ENCODE measurements at places on chromosomes 13 and 19.

- no peak for DNase-seq
Observed at GRCh38 chr13:77136902-77137420, 110.0 kb upstream of the FBXL3 start.

DNA sequence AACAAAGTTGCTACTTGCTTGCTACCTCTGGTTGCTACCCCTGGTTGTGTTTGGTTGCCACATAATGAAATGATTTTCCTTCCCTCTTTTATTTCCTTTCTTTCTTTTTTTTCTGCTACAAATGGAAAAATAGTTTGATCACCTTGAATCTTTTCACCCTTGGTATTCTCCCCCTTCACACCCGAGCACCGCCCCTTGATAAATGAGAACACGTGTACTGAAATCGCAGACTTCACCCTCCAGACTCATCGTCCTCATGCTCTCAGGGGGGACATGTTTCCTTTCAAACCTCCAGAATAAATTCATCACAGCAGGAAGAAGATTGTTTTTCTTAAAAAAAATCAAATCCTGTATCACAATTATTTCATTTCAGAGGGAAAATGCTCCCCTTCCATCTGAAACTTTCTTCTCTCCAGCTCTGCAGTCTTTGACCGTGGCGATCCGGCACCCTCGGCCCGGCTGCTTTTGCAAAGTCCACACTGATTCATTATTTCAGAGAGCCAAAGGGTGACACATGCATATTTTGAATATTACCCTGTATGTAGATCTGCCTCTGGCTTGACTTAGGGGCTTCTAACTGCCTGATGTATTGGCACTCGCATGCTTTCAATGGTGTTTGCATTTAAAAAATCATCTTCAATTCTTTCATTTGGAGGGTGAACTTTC lies 222.6 kb upstream of the MAB21L1 start:
- DNase-seq: no peak

GRCh38 chr13:30022256-30022655 lies 171.8 kb upstream of the UBL3 start:
- DNase-seq: no peak

DNA sequence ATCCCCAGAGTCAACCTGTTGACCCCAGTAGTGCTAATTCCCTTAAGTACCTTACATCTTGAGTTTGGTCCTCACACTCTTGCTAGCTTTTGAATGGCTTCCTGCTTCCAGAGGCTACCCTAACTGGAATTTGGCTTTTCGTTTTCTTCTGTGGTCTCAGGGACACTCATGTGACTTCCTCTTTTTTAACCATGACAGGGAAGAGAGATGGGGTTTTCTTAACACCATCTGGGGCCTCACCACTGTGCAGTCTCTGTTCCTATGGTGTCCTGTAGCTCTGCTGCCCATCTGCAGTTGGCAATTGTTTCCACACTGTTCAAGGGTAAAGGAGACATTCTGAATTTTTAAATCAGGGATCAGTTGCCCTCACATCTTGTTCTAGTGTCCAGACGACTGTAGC lies 66.7 kb downstream of the SLC10A2 start:
- DNase-seq: no peak

DNA sequence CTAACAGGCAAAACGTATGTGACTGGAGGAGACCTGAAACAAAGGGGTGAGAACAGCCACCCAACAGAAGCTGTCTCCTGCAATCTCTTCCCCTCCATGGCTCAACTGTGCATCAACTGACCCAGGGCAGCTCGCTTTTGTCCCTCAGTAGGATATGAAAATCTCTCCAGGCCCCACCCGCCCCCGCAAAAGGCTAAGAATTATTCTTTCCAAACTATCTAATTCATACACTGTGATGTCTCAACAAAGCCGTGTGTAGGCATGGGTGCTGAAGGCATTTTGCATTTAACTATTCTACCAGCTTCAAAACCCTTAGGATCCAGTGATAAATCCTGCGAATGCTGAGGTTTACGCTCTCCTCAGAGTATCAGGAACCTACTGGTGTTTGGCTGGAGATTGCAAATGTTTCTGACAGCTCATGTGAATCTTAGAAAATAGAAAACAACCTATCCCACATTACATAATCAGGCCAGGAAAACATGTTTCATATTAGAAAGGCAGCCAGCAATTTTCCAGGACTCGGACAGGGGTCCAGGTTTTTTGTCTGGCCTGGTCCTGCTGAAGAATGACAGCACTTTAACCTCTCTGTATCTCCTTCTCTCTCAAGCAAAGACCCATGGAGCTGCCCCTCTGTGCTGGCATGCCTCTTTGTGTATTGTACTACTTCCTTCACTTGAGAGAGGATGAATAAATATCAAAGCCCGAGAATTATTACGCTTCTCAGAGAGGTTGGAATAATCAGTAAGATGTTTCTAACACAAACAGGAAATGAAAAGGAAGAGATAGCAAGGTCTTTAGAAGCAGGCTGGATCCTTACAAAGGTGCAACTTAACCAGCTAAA lies 17.3 kb downstream of the DHRS12 start:
- DNase-seq: no peak

- DNase-seq: peak; percentile 86
Observed at GRCh38 chr19:48646001-48646721, at the start of gene CA11. Gene CA11, minus strand, starts transcription at chr19:48646187. Its CDS starts 555 bp downstream, at chr19:48645632.

GRCh38 chr13:20124303-20124702 lies 36.5 kb downstream of the GJA3 start:
- DNase-seq: no peak

GRCh38 chr13:60765700-60766411 lies 368.8 kb downstream of the TDRD3 start:
- DNase-seq: no peak

- no peak for DNase-seq
Observed at GRCh38 chr13:39401046-39401705, 201.8 kb downstream of the LHFPL6 start.

DNA sequence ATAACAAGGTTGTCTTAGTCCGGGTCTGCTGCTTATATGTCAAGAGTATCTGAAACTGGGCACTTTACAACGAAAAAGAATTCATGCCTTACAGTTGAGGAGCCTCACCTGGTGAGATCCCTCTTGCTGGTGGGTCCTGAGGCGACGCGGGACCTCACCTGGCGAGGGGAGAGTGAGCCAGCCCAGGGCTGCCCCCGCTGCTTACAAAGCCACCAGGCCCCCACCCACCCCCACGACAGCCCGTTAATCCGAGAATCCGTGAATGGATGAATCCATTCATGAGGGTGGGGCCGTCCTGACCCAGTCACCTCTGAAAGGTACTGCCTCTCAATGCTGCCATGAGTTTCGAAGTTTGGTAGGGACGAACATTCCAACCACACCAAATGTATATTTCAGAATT lies 54.0 kb upstream of the F7 start:
- DNase-seq: no peak

DNA sequence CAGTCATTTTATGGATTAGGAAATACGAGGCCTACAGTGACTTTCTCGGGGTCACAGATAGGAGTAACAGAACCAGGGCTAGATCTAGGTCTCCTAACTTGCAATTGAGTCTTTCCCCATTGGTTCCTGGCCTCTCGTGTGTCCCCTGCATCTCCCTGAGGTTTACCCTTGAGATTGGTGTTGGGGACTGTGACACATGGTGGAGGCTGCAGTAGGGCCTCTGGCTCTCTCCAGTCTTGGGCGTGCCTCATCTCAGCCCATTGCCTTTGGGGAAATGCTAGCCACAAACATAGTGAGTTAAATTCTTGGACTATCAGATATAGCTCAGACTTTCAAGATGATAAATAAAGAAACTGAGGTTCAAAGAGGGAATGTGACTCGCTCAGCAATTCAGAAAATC lies 212.1 kb downstream of the KCNRG start:
- DNase-seq: no peak

- DNase-seq: no peak
Observed at GRCh38 chr13:79989217-79989661, 351.7 kb downstream of the SPRY2 start.

- DNase-seq: no peak
Observed at GRCh38 chr19:46031781-46032596, 8.8 kb downstream of the IGFL4 start.

- DNase-seq: no peak
Observed at GRCh38 chr19:1491114-1491848, at the start of gene REEP6. Gene REEP6, plus strand, starts transcription at chr19:1491181. Its CDS starts 89 bp downstream, at chr19:1491270.

GRCh38 chr19:55152017-55152416 lies 3.0 kb upstream of the TNNT1 start:
- no peak for DNase-seq

- no peak for DNase-seq
Observed at GRCh38 chr13:95784900-95785290, 108.0 kb downstream of the DNAJC3 start.

- DNase-seq: no peak
Observed at GRCh38 chr13:66501181-66501580, 729.0 kb downstream of the PCDH9 start.

GRCh38 chr19:14517840-14518505 lies at the start of gene DNAJB1:
Gene DNAJB1, minus strand, starts transcription at chr19:14518397. Its CDS starts 48 bp downstream, at chr19:14518349.
- peak; percentile 98 for DNase-seq

DNA sequence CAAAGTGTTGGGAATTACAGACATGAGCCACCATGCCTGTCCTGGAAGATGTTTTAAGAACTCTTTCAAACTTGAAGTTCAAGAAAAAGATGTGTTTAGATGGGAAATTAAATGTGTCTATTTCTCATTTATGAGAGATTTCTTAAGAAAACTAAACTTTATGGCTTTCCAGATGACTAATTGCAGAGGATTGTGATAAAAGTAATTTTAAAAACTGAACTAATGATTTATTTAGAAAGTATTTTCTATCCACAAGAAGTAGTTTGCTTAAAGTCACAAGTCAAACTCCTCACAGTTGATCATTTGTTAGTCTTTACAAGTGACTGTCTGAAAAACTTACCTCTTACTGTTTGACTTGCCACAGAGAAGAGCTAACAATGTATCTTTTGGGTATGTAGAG lies 89.6 kb upstream of the SPRY2 start:
- DNase-seq: no peak

DNA sequence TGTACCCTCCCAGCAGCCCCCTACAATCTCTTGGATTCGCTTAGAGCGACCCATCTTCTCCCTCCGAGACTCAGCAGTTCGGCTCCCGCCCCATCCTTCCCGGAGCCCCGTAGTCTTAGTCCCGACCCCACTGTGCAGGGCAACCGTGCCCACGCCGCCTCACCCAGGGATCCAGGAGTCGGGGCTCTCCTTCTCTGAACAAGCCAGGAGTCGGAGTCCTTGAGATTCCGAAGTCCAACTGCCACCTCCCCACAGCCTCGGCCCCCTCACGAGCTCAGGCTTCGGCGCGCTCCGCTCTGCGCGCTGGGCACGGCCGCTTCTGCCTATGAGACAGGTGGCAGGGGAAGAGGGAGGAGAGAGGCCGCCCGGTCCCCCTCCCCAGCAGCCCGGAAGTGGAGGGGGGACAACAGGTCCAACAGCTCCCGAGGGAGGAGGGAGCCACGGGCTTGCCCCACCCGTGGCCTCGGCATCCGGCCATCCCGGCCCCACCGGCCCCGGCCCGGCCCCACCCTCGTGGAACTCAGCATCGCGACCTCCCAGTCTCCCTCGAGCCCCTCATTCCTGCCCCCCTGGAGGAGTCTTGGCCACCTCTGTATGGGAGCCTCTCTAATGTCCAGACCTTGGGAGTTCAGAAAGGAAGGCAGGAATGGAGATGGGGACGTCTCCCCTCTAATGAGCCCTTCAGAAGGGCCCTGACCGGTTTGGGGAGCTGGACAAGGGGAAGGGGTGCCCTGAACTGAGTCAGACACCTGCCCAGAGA lies at the start of gene PHLDB3:
PHLDB3 (minus strand) TSS at position 321 of the 760 bp plus-strand sequence. CDS start 628 bp downstream, outside the sequence.
- peak; percentile 36 for DNase-seq

DNA sequence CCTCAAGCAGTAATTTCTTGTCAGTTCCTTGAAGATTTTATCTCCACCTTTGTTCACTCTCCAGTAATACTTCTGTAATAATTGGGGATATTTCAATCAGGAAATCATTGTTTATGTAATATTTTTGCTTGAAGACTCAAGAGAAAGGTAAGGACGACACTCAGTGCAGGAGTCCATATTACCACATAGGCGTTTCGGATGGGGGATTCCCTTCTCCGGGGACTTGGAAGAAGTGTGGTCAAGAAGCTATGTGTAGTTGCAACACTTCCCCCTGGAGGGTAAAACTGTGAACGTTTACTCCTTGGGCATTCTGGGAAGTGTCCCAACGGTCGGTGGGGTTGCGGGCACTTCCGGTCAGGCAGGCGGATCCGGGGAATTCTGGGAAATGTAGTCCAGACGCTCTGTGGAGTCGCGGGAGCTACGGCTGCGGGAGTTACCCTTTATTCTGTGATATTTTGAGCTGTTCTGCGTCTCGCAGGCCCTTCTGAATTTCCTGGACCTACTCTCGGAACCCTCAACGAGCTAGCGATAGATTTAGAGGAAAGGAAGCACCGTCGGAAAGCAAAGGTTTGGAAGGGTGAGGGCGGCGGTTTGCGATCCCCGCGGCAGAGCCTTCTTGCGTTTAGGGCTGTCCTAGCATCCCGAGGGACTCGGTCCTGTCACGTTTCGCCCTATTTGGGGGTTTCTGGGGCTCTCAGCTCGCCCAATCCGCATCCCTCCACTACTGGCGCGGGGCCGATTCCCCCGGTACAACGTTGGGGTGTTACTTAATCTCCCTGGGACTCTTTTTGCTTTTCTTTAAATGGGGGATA lies at the start of gene ZNF221:
ZNF221 (plus strand) TSS at position 395 of the 812 bp plus-strand sequence. CDS start 11,499 bp downstream, outside the sequence.
- DNase-seq: peak; percentile 25

DNA sequence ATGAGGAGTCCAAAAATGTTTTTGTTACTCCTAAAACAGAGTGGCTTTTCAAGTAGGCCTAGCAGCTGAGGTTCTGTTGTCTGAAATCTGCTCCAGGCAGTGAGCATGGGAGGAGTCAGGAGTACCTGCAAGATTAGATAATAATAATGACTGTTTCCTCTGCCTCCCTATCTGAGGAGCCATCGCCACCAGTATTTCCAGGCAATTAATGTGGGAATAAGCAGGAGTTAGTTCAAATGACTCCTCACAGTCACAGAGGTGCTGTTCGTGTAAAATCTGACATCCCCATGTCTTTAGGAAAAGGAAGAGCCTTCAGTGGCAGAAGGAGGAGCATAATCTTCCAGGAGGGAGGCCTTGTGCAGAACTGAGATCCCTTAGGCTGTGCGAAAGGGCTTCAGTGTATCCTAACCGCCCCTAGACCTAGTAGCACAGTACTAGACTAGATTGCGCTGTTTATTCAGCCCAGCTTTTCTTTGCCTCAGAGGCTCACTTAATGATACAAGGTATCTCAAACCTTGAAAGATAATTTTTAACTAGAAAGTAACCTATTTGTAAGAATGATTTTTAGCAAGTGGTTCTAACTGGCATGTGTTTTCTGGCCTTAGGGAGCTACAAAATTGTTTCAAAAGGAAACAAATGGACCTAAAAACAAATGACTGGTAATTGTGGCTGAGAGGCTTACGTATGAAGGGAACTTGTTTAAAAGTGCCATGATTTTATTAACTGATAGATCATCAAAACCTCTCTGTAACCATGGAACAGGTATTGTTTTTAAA lies 49.0 kb downstream of the FREM2 start:
- DNase-seq: no peak

- no peak for DNase-seq
Observed at GRCh38 chr13:44355621-44356020, 18.0 kb upstream of the SERP2 start.

- no peak for DNase-seq
Observed at GRCh38 chr19:36059180-36059910, 4.6 kb downstream of the WDR62 start.

- DNase-seq: no peak
Observed at GRCh38 chr13:33341861-33342452, 56.4 kb upstream of the STARD13 start.

GRCh38 chr19:45882652-45883585 lies 3.0 kb downstream of the IRF2BP1 start:
- peak; percentile 65 for DNase-seq

GRCh38 chr19:53659292-53659691 lies 27.5 kb downstream of the DPRX start:
- DNase-seq: no peak

GRCh38 chr19:1901940-1902404 lies 3.2 kb upstream of the ADAT3 start:
- no peak for DNase-seq

GRCh38 chr13:94419304-94419924 lies 60.1 kb downstream of the DCT start:
- DNase-seq: no peak

All from activated CD4-positive, alpha-beta T cell treated with anti-CD3 and anti-CD28 coated beads for 1 hour (primary cell).